ENCODE measurements at places on chromosomes 6 and 20.
A peak's percentile ranks its signal among the peaks of the same experiment; 100 is the strongest.

DNA sequence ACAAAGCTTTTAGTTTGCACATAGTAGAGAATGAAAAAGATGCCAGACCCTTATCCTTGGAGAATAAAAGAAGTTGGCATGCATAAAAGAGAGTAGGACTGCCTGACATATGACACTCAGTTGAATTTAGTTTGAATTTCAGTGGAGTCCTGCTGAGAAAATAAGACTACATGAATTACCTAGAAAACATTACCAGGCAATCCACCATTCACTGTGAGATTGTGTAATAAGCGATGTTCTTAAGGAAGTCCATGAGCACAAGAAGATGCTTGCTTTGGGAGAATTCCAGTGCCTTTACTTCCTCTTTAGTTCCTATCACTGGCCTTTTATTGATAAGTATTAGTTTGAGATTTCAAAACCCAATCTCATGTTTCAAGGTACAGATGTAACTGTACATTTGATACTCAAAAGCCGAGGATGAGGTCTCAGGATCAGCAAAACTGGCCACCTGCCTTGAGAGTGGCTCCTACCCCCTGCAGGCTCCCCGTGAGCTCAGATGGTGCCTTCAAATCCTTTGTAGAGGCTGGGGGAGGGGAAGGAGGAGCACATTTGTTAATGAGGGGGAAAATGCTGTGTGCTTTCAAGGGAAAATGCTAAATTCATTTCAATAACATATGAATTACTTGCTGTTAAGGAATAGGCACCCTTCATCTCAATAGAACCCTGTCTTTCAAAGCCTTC, 11.2 kb upstream of the UNC93A start:
- no peak for DNase-seq

GRCh38 chr6:30768634-30769087, 24.3 kb upstream of the IER3 start:
- no peak for DNase-seq

DNA sequence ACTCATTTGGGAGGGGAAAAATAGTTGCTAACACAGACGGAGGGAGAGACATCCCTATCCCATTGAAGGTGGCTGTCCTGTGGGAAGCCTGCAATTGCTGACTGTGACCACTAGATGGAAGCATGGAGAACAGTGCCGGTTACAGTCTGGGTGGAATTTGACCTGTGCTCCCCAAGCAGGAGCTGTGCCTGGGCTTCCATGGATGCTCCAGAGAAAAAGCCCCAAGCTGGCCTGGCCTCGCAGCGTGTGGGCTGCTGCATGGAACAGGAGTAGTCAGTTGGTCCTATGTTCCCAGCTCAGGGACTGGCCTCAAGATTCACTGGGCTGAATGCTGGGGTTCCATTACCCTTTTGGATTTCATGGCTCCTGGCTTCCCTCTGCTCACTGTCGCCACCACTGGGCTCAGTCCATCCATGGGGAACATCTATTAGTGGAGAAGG, 116.3 kb upstream of the CHD6 start:
- DNase-seq, result peak; percentile 20

DNA sequence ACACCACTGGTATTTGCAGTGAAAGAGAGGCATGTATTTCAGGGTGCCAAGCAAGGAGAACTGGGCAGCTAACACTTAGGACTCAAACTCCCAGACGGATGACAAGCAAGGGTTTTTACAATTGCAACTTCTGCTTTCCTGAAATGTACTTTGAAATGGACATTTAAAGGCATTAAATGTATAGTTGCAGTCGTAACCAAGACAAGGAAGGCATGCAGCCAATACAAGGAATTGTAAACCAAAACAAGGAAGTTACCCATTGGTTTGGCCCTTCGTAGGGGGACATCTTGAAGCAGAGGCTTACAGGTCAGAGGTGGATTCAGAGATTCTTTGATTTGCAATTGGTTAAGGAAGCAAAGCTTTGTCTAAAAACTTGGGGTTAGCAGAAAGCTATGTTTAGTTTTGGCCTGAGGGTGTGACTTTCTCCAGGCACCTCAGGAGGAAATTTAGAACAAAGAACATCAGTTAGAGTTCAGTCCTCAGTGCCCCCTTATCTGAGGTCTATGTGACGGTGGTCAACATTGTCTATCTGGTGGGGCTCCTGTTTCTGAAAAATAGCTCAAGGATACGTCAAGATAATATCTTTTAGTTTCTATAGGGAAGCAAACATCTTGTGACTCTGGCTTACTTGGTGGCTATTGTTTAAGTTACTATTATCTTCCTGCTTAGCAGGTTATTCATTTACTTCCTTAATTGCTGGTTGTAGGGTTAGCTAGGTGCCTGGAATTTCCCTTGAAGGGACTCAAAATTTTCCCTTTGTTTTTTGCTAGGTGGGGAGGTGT, 266.0 kb downstream of the CD83 start:
- no peak for DNase-seq

DNA sequence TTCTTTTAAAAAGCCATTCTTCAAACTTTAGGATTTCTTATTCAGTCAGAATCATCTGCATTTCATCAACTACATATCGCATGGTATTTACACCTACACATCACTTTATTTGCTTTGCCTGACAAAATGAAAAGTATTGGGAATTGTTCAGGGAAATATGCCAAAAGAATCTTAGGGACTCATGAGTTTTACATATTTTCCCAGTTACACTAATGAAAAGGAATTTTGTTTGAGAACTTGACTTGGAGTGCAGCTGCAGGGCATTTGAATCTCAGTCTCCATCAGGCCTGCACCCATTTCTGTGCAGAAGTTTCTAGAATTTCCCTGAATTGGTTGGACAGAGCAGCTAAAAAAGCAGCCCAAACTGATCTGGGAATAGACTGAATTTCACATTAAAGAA, 65.3 kb downstream of the MTHFD1L start:
- DNase-seq, result no peak

GRCh38 chr6:167796192-167796981, 30.3 kb upstream of the AFDN start:
- no peak for DNase-seq

GRCh38 chr6:15956205-15957106, 172.4 kb upstream of the MYLIP start:
- DNase-seq, result no peak

DNA sequence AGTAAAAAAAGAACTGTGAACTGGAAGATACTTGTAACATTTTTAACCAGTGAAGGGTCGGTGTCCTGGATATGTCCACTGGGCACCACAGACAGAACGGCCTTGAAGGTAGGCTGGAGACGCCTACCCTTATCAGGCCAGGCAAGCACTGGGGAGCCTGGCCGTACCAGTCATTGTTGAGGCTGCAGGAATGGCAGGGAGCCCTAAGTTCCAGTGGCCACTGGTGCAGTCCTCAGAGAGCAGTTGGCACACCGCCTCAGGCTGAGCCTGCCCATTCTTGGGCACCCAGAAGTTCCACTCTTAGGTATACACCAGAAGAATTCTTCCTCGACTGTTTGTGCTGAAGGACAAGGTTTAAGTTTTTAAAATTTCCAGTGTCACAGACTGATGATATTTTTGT, 20.5 kb downstream of the DNAJC5 start:
- no peak for DNase-seq

DNA sequence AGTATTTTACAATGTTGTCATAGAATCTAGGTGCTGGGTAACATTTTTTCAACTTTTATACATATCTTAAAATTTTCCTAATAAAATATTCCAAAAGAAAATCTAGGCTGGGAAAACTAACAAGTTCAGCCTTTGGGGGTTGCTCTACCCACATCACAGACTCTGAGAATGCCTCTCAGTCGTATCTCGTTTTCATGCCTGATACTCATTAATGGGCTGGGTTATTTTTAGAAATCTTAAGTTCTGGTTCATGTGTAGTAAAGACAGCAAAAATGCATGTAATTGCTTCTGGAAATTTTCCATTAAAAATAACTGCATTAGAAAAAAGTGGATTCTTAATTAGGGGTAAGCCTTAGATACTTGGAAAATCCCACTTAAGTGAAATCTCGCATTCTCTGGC, 149.3 kb downstream of the SLC24A3 start:
- DNase-seq, result no peak

GRCh38 chr6:25384967-25385366, 105.8 kb downstream of the CARMIL1 start:
- DNase-seq, result no peak

- no peak for DNase-seq
Measured at GRCh38 chr6:21115111-21115510, 478.4 kb upstream of the SOX4 start.

DNA sequence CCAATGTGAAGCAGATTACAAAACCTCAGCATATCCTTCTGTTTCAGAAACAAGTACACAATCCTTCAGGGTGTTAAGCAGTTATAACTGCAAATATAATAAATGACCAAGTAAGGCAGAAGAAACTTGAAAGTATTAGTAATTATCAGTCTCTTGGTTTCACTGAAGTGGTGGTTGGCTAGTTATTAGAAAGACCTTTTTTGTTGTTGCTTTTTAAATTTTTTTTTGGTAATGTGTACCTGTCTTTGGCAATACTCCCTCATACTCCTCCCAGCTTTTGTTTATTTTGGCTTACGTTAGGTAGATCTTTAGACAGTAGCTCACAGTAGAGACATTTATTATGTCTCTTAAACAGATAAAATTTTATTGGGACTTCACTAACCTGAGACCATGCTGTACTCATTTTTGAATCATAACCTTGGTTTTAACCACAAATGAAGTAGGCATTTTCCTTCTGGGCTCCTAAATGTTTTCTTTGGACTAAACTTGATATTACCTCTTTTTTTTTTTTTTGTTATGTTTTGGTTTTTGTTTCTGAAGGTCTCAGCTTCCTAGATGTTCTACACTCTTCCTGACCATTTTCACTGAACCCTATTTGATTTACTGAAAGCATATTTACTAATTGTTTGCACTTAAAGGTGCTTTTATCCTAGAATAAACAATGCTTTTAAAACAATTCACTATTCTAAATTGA, 6.4 kb downstream of the CD2AP start:
- DNase-seq, result no peak

DNA sequence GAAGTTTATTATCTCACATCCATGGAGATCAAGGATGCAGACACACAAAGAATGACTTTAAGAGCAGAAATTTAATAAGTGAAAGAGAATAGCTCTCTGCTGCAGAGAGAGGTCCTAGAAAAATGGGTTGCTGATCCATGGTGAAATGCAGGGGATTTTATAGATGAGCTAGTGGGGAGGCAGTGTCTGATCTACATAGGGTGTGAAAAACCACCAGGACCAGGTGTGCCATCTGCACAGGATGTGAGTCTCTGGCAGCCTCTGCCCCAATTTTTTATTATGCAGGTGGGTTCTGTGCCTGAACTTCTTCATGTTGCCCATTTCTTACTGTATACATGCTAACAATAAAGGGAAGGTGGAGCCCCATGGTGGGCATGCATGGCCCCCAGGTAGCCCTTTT, 19.9 kb upstream of the NANP start:
- no peak for DNase-seq

- no peak for DNase-seq
Measured at GRCh38 chr6:105259913-105260889, 80.4 kb upstream of the POPDC3 start.

DNA sequence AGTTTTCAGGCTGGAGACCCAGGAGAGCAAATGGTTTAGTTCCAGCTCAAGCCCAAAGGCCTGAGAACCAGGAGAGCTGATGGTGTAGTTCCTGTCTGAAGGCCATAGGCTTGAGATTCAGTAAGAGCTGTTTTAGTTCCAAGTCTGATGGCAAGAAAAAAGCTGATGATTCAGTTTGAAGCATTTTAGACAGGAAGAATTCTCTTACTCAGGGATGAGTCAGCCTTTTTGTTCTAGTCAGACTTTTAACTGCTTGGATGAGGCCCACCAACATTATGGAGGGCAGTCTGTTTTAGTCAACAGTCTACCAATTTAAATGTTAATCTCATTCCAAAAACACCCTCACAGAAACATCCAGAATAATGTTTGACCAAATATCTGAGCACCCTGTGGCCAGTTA, 2.5 kb downstream of the ZSCAN26 start:
- no peak for DNase-seq

DNA sequence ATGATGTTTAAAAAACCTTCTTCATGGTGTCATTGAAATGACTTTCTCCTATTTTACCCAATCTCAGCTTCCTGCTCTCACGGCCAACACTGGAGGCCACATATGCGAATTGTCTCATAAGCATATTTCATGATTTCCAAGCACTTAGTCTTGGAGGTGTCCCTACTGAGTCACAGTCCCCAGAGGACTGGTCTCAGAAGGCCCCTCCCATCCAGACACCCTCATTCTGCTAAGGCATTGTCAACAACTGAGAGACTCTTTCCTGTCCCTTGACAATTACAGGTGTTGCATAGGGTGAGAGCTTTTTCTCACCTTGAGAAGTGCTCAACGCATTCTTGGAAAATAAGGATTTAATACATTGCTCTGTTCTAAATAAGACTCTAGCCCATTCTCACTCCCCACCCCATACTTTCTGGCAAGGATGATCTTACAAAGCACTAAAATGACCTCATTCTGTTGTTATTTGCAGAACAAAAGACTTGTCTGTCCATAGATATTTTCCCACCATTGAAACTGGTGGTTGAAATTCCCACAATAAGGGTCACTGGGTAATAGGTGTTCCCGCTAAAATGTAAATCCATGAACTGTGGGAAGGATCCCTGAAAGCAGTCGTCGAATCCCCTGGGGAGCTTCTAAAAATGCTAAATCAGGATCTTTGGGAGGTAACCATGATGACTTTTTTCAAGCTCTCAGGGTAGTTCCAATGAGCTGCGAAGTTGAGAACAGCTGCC, 32.3 kb upstream of the SLC22A23 start:
- DNase-seq, result no peak

- no peak for DNase-seq
Measured at GRCh38 chr6:118649918-118650581, 1.3 kb downstream of the CEP85L start.

GRCh38 chr20:58025233-58025632, 203.2 kb downstream of the ANKRD60 start:
- DNase-seq, result no peak

- DNase-seq, result no peak
Measured at GRCh38 chr6:105591053-105591452, 188.2 kb upstream of the PREP start.

DNA sequence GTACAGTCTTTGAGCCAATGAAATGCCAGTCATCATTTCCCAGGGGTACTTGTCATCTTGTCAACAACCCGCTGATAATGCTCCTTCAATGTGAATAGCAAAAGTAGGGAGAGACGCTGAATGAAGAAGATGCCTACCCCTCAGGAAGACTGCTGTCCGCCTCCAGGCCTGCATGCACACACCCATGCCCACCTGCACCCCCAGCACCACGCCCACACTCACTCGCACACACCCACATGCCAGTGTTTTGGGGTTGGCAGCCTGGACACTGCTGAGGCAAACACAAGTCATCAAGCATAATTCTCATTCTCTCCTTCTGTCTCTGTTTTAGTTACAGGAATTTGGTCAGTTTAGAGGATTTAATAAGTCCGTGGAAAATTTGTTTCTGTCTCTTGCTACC, 63.6 kb downstream of the SYTL3 start:
- no peak for DNase-seq

Measured in D721Med (cell line).